ENCODE measurements at places on chromosomes 6 and 20.
A peak's percentile ranks its signal among the peaks of the same experiment; 100 is the strongest.

- H3K27ac ChIP-seq: no peak overlapping the region
- H3K4me1 ChIP-seq: no peaks in the 10 kb centered on the region
- H3K4me3 ChIP-seq: no peak overlapping the region
Observed at GRCh38 chr20:8790442-8791074, 278.3 kb upstream of the PLCB4 start.

DNA sequence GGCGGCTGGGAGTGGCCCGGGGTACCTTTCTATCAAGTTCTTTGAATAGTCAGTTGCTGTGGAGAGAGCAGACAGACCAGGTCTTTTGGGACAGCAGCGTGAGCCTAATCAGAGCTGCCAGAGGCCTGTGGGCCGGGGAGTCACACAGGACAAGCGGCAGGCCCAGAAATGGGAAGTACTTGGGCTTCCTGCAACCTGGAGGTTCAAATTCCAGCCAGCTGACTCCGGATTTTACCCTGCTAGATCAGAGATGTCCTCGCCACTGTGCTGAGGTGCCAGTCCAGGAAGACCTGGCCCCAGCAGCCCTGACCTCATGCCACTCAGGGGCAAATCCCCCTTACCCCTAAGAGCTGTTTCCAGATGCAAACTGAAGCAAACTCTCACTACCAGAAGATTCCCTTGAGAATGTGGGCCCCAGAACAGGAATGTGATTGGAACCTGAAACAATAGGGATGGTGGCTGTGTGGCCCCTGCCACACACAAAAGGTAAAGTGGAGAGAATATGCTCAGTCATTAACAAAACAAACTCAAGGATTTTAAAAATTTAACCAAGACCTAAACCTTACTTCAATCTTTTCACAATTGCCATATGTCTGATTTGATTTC, 9.7 kb downstream of the BEND3 start:
- no peak for DNase-seq
- H3K36me3 ChIP-seq: no peaks in the 10 kb centered on the region
- H3K4me3 ChIP-seq: no peak overlapping the region
- H3K27ac ChIP-seq: no peak overlapping the region

DNA sequence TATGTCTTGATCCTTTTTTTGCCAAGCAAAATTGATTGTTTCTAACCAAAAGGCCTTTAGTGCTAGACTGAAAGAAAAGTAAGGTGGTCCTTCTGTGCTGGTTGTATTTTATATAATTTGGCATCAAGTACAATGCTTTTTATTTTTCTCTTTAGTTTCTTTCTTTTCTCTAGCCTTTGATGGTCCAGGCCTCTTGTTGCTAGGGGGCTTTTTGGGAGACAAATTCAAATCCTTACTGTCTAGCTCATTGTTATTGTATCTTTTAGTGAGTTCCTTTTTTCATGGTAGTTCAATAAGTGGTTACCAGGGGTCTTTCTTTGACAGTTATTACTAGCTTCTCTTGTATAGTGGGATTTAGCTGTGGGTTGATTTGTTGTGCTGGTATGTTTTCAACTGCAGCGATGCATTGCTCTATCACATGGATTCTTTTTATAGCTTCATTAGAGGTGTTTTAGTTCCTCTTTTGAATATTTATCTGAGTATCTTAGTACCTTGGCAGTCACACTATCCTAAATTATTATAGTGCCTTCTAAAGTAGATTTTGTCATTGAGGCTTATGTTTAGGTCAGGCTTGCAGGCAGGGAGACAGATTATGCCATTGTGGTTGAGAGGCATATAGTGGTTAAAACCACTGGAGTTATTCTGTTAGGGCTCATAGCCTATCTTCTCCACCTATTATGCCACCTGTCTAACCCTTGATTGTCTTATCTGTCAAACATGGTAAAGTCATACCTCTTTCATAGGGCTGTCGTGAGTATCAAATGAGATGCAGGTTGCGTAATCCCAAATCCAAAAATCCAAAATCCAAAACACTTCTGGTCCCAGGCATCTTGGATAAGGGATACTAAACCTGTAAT, 49.5 kb downstream of the KCNS1 start:
- peaks cover 44% of the 10 kb centered on the region for H3K4me1 ChIP-seq
- DNase-seq: no peak
- no peaks in the 10 kb centered on the region for H3K27me3 ChIP-seq
- H3K4me3 ChIP-seq: no peak overlapping the region

DNA sequence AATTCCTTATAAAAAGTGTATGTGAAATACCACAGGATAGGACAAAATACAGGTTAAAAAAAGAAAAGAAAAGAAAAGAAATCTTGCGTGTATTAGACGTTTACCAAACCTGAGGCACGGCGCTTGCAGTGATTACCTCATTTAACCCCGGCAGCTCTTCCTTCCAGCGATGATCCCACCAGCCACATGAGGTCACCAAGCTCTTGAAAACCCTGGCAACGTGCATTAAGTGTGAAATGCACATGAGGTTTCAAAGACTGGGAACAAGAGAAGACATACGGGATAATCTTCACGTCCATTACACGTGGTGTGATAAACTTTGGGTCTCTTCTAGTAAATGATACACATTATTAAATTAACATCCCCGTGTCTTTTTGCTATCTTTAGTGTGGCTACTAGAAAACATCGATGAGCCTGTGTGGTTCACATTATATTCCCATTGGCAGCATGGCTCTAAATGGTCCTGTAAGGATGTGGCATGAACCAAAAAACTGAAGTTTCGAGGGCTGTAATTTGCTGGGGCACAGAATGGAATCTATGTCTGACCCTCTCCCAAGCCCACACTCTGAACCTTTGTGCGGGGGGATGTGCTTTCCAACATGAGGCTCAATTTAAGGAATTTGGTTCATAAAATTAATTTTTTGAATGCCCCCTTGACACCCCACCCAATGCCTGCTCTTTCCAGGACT, 59.2 kb upstream of the THBS2 start:
- no peaks in the 10 kb centered on the region for H3K36me3 ChIP-seq
- no peak for DNase-seq
- H3K4me3 ChIP-seq: no peak overlapping the region
- peaks cover 10% of the 10 kb centered on the region for H3K27me3 ChIP-seq

DNA sequence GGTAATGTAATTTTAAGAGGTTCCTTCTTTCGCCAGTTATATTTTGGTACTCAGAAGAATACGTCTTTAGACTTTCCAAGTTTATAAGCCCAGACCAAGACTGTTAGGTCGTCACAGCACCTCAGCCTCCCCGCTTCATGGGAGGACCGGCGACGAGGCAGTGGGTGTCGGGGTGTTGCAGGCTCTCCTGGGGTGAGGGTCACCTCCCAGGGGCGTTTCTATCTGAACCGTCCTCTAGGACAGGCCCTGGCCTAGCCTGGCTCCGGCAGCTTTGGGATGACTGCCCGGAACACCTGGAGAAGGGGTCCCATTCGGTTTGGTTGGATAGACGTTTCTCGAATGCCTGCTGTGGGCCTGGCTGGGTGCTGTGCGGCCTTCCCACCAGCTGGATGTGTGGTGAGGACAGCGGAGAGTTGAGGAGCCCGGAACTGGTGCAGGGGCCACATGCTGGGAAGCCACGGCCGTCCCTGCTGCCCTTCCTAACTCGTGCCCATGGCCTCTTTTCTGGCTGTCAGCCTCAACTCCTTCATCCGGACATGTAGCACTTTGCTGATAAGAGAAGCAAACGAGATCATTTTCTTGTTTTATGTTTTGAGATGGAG, 1.1 kb downstream of the OSBPL2 start:
- peak overlapping the region; percentile 6 for H3K27ac ChIP-seq
- no peak for DNase-seq
- peaks cover 14% of the 10 kb centered on the region for H3K4me1 ChIP-seq
- H3K36me3 ChIP-seq: peaks cover 14% of the 10 kb centered on the region
- H3K27me3 ChIP-seq: peaks cover 19% of the 10 kb centered on the region
- peak overlapping the region; percentile 58 for H3K4me3 ChIP-seq

DNA sequence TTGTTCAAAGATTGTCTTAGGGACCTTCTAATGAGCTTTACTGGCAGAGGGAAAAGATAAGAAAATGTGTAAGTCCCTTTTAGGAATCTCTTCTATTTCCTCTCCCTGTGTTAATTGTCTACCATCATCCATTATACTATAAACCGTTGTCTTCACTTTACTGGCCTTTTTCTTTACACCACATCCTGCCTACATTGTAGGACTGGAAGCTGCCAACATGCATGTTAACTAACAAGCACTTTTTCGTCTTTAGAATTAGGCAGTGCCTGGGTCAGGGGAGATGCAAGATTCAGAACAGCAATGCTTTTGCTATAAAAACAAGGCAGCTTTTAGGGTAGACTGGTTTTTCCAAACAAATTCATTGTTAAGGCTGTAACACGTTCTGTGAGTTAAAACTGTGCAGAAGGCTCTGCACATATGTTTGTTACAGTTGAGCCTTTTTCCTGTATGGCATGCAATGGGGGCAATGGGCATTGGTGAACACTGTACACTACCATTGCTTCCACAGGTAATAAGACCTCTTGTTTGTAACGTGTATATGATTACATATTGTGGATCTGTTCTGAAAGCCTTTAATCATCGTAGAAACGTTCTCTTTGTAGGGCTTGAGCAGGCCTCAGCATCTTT, 10.9 kb upstream of the PKIG start:
- no peaks in the 10 kb centered on the region for H3K27me3 ChIP-seq
- H3K36me3 ChIP-seq: no peaks in the 10 kb centered on the region
- H3K4me1 ChIP-seq: no peaks in the 10 kb centered on the region
- H3K27ac ChIP-seq: no peak overlapping the region
- no peak for DNase-seq
- no peak overlapping the region for H3K4me3 ChIP-seq

GRCh38 chr6:109456111-109456583, 575 bp upstream of the MICAL1 start:
- H3K27ac ChIP-seq: peak overlapping the region; percentile 62
- H3K4me3 ChIP-seq: peak overlapping the region; percentile 97
- H3K36me3 ChIP-seq: peaks cover 25% of the 10 kb centered on the region
- peaks cover 24% of the 10 kb centered on the region for H3K4me1 ChIP-seq

DNA sequence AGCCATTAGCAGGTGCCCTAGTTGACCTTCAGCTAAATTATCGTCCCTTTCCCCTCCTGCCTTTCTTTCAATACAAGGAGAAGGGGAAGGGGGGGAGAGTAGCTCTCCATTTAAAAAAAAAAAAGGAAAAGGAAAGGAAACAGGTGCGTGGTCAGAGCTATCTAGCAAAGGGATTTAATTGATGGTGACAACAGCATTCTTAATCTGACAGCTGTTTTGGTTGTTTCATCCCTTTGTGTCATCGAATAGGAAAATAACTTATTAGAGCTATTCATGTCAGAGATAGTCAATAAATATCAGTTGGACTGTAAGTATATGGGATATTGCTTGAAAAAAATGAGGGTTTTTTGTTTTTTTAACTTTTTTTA, 195.2 kb upstream of the SASH1 start:
- H3K27me3 ChIP-seq: peaks cover 2% of the 10 kb centered on the region
- H3K27ac ChIP-seq: no peak overlapping the region
- no peaks in the 10 kb centered on the region for H3K36me3 ChIP-seq
- no peak overlapping the region for H3K4me3 ChIP-seq
- DNase-seq: no peak

DNA sequence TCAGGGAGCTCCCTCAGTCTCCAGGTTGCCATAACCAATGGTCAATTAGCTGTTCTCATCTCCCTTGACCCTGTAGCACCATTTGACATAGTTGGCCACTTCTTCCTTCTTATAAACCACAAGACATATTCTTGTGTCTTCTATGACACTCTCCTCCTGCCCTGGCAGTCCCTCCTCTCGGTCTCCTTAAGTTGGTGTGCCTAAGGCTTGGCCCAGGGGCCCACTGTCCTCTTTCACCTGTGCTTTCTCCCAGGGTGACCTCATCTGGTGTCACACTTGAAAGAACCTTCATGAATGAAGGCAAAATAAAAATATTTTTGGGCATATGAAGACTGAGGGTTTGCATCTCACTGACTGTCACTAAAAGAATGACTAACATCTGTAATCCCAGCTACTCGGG, 9.7 kb upstream of the ADGRF5 start:
- no peaks in the 10 kb centered on the region for H3K4me1 ChIP-seq
- H3K27ac ChIP-seq: no peak overlapping the region
- no peaks in the 10 kb centered on the region for H3K36me3 ChIP-seq

GRCh38 chr20:24530131-24530680, 60.8 kb downstream of the SYNDIG1 start:
- no peaks in the 10 kb centered on the region for H3K27me3 ChIP-seq
- H3K27ac ChIP-seq: no peak overlapping the region
- DNase-seq: no peak
- no peak overlapping the region for H3K4me3 ChIP-seq
- H3K36me3 ChIP-seq: no peaks in the 10 kb centered on the region

- DNase-seq: no peak
- H3K4me1 ChIP-seq: no peaks in the 10 kb centered on the region
- peaks cover 14% of the 10 kb centered on the region for H3K27me3 ChIP-seq
- no peak overlapping the region for H3K27ac ChIP-seq
- no peaks in the 10 kb centered on the region for H3K36me3 ChIP-seq
Observed at GRCh38 chr20:4127344-4127743, 112.0 kb upstream of the RNF24 start.

DNA sequence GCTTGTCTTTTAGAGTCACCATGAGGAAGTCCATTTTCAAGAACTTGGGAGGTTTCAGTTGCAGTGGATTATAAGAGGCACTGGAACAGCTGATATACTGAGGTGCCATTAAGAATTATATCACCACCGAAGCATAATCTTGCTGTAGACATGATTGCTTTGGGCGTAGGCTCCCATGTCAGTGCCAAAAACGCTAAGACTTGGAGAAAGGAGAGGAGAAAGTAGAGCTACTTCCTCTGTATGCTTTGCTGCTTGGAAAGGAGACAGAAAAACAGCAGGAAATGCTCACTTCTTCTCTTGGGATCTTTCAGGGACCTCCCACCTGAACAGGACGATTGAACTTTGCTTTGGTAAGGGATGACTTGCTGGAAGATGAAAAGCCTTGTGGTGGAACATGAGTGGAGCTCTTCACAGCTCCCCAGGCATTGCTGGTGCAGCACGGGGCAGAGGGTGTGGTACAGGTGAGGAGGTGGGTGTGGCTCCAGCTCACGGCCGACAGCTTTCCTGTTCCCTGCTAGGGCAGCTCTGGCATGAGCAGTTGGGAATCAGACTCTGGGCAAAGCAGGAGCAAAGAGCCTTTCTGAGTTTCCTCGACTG, 190.4 kb upstream of the JAG1 start:
- no peak for DNase-seq
- no peaks in the 10 kb centered on the region for H3K36me3 ChIP-seq
- no peak overlapping the region for H3K4me3 ChIP-seq

- no peaks in the 10 kb centered on the region for H3K4me1 ChIP-seq
- no peak for DNase-seq
- no peak overlapping the region for H3K27ac ChIP-seq
- H3K4me3 ChIP-seq: no peak overlapping the region
- H3K27me3 ChIP-seq: peaks cover 9% of the 10 kb centered on the region
Observed at GRCh38 chr20:61938839-61939690, 126.6 kb downstream of the TAF4 start.

- no peak for DNase-seq
- H3K27me3 ChIP-seq: no peaks in the 10 kb centered on the region
- H3K36me3 ChIP-seq: no peaks in the 10 kb centered on the region
Observed at GRCh38 chr6:159086033-159086618, 41.3 kb upstream of the TAGAP start.
